ENCODE measurements at places on chromosomes 13 and 19. TPM values are rescaled to one million over a fixed set of nuclear protein-coding genes. Genes with fewer than 3 reads are reported as not detected.
A peak's percentile ranks its signal among the peaks of the same experiment; 100 is the strongest.

GRCh38 chr19:19362075-19362474 lies 41.4 kb downstream of the MAU2 start:
- no peak for DNase-seq

GRCh38 chr19:1251330-1252220 lies 3.2 kb downstream of the MIDN start:
- peak; percentile 73 for DNase-seq

GRCh38 chr13:106521095-106521799 lies 14.2 kb downstream of the EFNB2 start:
- DNase-seq: no peak

DNA sequence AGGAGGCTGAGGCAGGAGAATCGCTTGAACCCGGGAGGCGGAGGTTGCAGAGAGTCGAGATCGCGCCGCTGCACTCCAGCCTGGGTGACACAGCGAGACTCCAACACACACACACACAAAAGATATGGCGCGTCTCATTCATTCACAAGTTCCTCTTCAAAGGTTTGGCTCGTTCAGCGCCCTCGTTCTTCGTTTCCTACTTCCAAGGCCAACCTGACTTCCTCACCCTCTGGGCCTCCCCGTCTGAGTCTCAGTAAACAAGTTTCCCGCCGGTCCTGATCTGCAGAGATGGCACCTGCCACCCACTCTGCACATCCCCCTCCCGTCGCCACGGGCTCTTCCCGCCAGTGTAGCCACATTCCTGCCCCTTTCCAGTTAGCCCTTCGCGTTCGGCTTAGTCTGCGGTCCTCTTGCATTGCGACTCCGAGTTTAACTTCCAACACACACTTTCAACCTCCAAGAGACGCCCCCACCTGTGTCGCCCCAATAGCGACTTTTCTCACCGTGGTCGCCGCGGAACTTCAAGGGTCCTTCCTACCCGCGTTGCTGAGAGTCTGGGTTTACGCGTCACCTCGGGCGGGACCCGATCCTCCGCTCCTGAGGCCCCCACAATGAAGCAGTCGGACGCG lies 1.3 kb upstream of the BSG start:
- DNase-seq: peak; percentile 57

- no peak for DNase-seq
These were observed 7.3 kb upstream of the C13orf46 start for GRCh38 chr13:113981194-113981605.

GRCh38 chr13:72168126-72168855 lies 301.3 kb upstream of the DACH1 start:
- no peak for DNase-seq

DNA sequence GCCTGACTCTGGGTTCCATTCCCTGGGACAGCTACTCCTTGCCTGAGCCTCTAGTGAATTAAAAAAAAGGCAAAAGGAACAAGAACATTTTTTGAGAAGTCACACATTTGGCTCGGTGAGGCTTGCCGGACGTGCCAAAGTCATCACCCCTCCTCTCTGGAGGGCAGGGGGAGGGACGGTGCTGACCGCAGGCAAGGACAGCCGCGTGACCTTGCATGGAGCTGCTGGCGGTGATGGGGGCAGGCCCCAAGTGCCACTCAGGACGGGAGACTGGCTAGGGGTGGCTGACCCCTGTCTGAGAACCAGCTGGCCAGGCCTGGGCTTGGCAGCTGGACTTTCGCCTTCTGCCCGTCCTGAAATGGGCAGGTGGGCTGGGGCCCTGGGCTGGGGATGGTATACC lies 26.4 kb downstream of the MAP2K2 start:
- no peak for DNase-seq

GRCh38 chr13:113565526-113566226 lies 18.9 kb upstream of the TFDP1 start:
- no peak for DNase-seq

- no peak for DNase-seq
These were observed 249.8 kb downstream of the DCLK1 start for GRCh38 chr13:35881360-35881759.

DNA sequence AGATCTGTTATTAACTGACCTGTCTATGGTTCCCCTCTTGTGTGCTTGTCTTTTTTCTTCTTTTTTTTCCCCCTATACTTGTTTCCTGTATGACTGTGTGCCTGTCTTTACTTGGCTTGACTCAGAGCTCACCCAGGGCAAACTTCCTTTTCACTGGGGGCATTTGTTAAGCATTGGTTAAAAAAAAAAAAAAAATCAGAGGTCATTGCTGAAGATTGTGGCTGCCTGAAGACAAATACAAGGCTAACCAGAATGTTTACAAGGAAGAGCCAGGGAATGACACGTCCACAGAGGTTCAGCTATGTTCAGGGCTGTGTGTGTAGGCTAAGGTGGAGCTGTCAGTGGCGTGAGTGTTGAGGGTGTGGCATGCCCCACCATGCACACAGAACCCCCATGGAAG lies 47.1 kb downstream of the LNX2 start:
- no peak for DNase-seq

- DNase-seq: no peak
These were observed 7.8 kb upstream of the OLFM4 start for GRCh38 chr13:53020764-53021335.

- no peak for DNase-seq
These were observed 13.3 kb downstream of the RAB8A start for GRCh38 chr19:16124953-16125352.

GRCh38 chr13:23714672-23715071 lies 144.5 kb downstream of the TNFRSF19 start:
- DNase-seq: no peak

- no peak for DNase-seq
These were observed 15.3 kb downstream of the CAPN12 start for GRCh38 chr19:38728752-38729541.

- peak; percentile 38 for DNase-seq
These were observed 18.7 kb downstream of the MLLT1 start for GRCh38 chr19:6260912-6261650.

DNA sequence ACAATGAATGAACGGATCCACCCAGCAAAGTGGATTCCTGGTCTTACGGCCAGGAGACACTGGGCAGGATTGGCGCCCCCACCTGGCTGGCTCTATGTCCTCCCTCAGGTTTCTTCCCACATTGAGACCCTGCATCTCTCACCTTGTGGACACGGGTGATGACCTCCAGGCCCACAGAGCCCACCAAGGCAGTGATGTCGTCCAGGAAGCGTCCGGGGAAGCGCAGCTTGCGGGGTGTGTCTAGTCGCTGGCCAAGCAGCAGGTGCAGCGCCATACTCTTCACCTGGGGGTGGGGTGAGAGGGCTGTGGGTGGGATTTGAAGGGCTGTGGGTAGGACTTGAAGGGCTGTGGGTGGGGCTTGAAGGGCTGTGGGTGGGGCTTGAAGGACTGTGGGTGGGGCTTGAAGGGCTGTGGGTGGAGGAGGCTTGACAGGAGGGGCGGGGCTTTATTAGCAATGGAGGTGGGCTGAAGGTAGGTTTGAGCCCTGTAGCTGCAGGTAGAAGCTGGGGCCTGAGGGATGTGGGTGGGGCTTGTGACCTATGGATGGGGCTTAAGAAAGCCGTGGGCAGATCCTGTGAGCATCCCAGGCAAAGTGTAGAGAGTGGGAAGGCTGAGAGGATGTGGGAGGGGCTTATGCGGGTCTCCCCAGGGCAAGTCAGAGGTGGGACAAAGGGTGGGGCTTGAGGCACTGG lies 12.1 kb upstream of the ANGPTL8 start:
- no peak for DNase-seq

DNA sequence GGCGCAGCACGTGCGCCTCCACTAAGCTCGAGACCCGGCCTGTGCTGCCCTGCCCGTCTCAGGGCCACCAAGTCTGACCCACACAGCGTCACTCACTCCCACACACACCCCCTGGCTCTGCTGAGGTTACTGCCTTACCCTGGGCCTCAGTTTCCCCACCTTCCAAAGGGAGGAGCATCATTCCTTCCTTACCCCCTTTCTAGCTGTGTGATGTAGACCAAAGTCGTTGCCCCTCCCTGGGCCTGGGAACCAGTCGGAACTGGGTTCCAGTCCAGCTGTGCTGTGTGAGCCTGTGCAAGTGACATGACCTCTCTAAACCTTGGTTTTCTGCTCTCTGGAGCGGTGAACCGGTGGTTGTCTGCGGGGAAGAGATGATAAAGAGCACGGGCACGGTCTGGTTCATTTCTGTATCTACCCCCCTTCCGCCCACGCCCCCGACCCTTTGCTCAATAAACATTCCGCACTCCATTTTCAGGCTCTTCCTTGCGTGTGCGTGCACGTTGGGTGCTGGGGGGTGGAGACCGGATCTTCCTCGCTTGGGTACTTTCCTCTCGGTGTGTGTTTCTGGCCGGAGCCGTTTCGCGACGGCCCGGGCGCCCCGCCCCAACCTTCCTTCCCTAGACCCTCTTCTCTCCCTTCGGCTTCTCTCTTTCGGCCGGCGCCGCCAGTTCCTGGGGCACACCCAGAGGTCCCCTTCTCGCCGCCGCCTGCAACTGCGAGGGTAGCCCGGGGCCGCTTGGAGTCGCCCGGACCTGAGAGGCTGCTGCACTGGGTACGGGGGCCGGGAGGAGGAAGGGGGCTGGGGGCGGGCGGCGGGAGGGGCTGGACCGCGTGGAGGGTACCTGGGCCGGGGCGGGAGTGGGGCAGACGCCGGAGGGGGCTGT lies at the start of gene ZNF581:
TSS of gene ZNF581 (plus strand) at position 647 of the 884 bp plus-strand sequence. CDS start 923 bp downstream, outside the sequence.
- peak; percentile 85 for DNase-seq

- DNase-seq: no peak
These were observed 6.8 kb downstream of the ALG5 start for GRCh38 chr13:36992362-36992761.

DNA sequence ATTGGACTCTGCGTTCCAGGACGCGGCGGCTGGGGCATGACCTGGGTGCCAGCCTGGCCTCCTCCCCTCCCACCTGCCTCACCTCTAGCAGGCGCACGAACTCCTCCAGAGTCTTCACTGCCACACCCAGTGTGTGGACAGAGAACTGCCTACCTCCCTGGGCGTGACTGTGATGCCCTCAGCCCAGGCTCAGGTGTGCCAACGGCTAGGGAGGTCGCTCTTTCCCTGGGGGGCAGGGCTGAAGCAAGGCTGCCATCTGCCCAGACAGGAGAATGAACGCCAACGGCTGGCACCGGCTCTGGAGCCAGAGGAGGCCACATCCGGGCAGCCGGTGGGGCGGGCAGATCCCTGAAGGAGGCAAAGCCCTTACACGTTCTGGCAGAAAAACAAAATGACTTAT lies 11.3 kb downstream of the NANOS3 start:
- DNase-seq: no peak

- no peak for DNase-seq
These were observed 3.4 kb downstream of the FREM2 start for GRCh38 chr13:38690231-38690630.

GRCh38 chr13:60642552-60642951 lies 245.5 kb downstream of the TDRD3 start:
- DNase-seq: no peak

- DNase-seq: no peak
These were observed at the start of gene AP1M2 for GRCh38 chr19:10587022-10587838. Gene AP1M2 (minus strand): TSS chr19:10587312. CDS start chr19:10587231, 81 bp downstream.

- no peak for DNase-seq
These were observed 4.0 kb upstream of the SIGLEC8 start for GRCh38 chr19:51462276-51462675.

- DNase-seq: peak; percentile 89
These were observed at the start of gene LIN7B for GRCh38 chr19:49113762-49114629. Gene LIN7B (plus strand): TSS chr19:49114370. CDS start chr19:49114405, 35 bp downstream.

- peak; percentile 92 for DNase-seq
These were observed 38.3 kb downstream of the TMED1 start for GRCh38 chr19:10797541-10798256.

DNA sequence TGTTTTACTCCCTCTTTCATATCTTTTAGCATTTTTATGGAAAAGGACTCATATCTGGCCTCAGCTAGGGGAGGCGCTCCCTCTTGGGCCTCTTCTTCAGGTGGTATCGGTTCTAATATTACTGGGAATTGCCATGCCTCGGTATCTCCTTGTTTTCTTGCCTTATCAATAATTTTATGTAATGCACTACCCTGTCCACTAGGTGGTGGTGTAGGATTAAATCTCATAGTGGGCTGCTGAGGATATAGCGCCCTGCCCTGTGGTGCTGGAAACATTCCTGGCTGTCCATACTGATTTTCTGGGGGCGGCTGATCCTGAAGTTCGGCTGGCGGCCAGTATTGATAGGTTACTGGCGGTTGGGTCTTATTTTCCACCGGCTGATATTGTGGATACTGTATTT lies 35.8 kb downstream of the ZNF420 start:
- DNase-seq: no peak

GRCh38 chr13:113930671-113931637 lies 42.9 kb downstream of the C13orf46 start:
- peak; percentile 72 for DNase-seq

DNA sequence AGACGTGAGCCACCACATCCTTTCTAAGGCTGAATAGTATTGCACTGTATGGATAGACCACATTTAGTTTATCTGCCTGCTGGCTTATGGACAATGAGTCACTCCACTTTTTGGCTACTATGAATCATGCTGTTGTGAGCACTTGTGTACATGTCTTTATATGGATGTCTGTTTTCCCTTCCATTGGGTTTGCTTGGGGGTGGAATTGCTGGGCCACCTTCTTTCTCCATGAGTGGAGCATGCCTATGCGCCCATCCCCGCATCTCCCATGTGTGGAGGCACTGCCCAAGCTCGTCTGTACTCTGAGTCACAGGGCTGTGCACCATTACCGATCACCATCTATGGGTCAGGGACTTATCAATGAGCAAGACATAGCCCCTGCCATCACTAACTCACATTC lies 127.2 kb upstream of the GJB6 start:
- no peak for DNase-seq

DNA sequence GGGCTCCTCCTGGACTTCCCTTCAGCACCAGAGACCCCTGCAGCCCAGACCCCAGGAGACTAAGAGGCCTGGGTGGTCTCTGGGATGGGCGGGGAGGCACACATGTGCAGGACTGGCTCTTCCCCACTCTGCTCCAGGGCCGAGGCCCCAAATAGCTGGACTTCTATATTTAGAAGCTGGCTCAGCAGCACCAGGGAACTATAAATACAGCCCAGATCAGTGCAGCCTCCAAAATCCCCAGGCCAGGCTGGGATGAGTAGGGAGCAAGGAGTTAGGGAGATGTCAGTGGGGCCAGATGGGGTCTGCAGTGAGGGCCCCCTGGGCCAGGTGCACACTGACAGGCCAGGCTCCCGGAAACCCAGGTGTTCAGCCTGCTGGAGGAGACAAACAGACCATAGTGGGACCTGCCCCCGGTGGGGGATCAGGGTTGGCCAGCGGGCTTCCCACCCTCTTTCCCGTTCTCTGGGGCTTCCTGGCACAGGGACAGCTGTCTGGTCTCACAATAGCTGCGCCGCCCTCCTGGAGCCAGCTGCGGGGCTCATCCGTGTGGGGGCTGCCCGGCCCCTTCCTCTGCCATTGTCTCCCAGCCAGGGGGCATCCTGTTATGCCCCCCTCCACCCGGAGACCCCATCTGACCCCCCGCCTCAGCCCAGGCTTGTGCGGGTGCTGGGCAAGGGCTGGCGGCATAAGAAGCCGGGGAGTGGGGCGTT lies 5.5 kb upstream of the ADGRE5 start:
- DNase-seq: no peak

TMPRSS9 gene
- total RNA-seq: not detected

WDR87 gene
- total RNA-seq: not detected

LILRB1 gene
- total RNA-seq: 0.25 TPM

CC2D1A gene
- 24.4 TPM for total RNA-seq

SAFB gene
- total RNA-seq: 123 TPM

ZNF865 gene
- 10.7 TPM for total RNA-seq

ZNF836 gene
- total RNA-seq: 10.0 TPM

MAP4K1 gene
- 169 TPM for total RNA-seq

PRDX2 gene
- total RNA-seq: 241 TPM

POSTN gene
- not detected for total RNA-seq

RNF113B gene
- not detected for total RNA-seq

USPL1 gene
- total RNA-seq: 15.3 TPM

UBXN6 gene
- 37.8 TPM for total RNA-seq

FCER2 gene
- 1.5 TPM for total RNA-seq

UGGT2 gene
- not detected for total RNA-seq

CD22 gene
- total RNA-seq: 3.0 TPM

CAPNS1 gene
- 307 TPM for total RNA-seq

LMTK3 gene
- total RNA-seq: 2.8 TPM
